ENCODE measurements at places on chromosomes 16 and 17.

GRCh38 chr17:5708344-5708743 lies 124.0 kb upstream of the NLRP1 start:
- no peak for DNase-seq

- DNase-seq = no peak
Observed at GRCh38 chr17:63494300-63494928, 17.6 kb downstream of the ACE start.

DNA sequence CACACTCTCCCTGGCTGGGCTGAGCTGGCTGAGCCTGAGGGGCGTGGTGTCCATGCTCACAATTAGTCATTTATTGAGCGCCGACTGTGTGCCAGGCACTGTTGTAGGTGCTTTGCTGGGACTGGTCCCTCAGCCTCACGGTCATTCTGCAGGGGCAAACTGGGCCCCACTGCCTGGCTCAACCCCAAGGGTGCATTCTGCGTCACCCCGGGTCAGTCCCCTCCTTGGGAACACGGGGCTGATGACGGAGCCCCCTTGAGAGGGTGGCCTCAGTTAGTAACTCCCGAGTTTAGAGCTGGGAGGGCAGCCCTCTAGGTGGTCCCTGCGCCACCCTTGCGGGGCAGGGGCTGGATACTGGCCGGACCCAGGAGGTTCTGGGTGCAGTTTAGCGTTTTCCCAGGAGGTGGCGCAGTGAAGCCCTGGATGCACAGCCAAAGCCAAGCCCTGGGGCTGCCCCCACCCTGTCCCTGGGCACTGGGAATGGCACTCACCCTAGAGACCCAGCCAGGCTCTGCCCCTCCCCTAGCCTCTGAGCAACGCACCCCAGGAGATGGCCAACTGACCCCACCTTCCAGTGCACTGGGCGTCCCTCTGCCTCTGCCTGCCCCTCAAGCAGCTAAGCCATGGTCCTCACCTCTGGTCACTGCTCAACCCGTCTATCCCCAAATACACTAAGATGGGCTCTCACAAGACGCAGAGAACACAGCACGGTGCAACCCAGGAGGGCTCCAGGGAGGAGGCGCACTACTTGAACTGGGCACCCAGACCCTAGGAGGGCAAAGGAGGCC lies 243.2 kb upstream of the GSE1 start:
- DNase-seq = peak; percentile 57

DNA sequence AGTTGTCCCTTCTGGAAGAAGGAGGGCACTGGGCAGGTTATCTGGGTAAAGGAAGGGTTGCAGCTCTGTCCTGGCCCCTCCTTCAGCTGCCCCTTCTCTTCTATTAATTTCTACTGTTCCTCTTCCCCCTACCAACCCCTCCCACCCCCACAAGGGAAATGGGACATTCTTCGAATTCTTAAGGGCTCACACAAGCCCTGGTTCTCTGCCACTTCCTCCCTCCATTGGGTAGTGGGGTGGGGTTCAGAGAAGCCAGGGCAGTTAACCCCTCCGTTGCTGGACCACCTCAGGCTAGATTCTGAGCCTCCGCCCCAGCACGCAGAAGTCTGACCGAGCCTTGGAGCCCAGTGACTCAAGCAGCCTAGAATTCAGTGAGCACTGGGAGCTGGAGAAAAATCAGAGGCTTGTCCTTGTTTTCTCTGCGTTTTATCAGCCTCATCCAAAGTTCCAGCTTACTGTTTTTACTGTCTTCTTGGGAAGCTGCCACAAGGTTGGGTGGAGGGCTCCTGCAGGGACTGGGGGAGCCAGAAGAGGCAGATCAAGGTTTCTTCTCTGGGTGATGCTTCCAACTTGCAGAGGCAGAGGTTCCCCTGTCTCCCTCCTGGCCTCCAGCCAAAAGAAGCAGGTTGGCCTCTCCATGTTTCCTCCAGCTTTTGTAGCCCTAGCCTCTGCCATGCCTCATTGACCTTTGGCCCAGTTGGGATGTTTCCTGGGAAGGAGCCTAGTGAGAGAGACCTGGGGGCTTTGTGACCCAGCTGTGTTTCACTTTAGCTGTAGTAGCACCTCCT lies 10.2 kb downstream of the LASP1 start:
- peak; percentile 55 for DNase-seq

GRCh38 chr17:41231731-41232130 lies 518 bp upstream of the KRTAP9-3 start:
- DNase-seq = no peak

GRCh38 chr17:61238455-61238933 lies 161.1 kb upstream of the TBX2 start:
- no peak for DNase-seq

DNA sequence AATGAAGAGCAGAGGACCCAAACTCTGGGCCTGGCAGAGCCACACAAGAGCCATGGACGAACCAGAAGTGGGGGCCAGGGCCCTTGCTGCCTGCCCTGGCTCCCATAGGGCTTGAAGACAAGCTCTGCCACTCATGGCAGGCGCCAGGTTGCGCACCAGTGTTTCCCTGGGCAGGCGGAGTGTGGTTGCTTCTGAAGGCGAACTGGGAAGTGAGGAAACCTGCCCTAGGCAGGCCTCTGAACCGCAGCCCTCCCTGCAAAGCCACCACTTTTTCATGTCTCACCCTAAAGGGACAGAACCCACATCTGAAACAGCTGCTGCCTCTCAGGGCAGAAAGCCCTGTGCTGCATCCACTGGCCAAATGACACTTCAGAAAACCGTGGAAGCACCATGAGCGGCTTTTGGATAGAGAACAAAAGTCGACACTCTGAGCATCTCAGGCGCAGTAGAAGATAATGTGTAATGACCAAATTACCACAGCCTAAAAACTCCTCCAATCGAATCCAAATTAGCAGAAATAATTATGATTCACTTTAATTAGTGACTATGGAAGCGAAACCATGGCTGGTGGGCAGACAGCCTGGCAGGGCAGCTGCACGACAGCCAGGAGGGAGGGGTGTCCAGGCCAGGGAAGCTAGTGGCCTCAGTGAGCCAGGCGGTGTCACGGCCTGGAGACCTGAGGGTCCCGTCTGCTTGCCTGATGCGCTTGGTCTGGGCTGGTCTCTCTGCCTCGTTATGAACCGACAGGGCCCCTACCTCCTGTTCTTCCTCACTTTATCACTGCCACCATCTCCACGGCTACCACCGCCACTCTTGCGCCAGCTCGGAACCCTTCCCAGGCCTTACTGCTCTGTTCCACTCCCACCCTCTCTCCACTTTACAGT lies 59.1 kb downstream of the PRMT7 start:
- DNase-seq = peak; percentile 51

- peak; percentile 38 for DNase-seq
Observed at GRCh38 chr16:89924297-89924924, 1.3 kb downstream of the TUBB3 start.

DNA sequence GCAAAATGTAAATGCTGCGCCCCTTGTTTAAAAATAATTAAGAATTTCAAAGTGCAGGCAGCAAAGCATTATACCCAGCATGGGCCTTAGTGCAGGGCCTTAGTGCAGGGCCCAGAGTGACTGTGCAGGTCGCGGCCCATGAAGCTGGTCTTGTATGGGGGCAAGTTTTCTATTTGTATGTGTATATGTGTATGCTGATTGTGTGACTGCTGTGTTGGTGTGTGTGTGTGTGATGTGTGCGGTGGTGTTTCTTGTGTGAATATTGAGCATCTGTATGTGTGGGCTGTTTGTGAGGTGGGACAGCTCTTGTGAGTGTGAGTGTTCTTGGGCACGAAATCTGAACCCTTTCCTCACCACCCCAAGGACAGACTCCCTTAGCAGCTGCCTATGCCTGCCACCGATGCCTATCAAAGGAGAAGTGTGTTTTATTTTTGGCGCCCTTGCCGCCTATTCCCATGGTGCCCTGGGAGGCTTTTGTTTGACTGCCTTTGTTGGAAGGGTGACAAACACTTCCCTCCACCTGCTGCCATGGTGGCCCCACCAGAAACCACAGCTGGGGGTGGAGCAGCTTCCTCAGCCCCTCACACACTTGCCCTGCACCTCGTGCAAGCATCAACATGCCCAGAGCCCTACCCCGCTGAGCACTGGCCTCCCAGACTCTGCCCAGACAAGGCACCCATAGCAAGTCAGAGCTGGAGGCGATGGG lies 18.0 kb downstream of the CCR7 start:
- DNase-seq = peak; percentile 84

GRCh38 chr17:39231591-39232551 lies 6.1 kb upstream of the STAC2 start:
- DNase-seq = peak; percentile 72

DNA sequence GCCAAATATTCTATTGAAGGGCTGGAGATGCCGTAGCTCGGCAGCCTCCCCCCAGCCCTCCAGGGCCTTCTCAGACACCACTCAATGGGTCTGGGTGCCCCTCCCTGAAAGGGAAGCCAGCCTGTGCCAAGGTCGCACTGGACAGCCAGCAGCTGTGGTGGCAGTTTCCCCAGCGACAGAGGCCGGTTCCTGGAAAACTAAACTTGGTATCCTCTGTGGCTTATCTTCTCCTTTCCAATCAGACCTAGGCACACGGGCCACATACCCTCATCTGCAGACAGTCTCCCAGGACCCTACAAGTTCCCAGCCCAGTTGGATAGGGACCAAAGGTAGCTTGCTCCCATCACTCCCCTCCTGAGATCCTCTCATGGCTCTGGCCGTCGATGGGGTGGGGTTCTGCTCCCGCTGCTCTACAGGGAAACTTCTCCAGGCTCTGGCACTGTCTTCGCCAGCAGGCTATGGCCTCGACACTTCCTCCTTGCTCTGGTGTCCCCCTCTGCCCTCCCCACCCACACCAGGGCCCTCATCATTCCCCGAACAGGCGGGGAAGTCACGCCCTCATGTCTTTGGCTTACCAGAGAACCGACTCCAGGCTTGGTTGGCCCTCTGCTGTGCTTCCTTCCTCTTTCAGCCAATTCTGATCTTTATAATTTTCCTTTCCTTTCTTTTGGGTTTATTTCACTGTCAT lies 18.3 kb upstream of the IL21R start:
- DNase-seq = no peak

DNA sequence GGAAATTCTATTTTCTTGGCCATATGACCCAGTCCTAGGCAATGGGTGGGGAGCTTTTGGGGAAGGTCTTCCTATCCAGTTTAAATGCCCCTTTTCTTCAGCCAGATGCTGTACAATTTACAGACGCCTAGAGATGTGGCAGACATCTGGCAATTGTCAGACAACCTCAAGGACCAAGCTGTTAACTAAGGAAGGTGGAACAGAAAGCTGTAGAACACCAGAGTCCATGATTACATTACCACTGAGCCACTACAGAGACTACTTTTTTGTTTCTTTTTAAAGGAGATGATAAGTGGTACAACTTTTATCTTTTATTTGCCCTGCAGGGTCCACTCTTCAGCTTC lies 21.1 kb upstream of the CORO6 start:
- DNase-seq = no peak

GRCh38 chr17:39863918-39864746 lies at the start of gene IKZF3:
TSS of gene IKZF3 (minus strand) at chr17:39864312. CDS start at chr17:39864126, 186 bp downstream.
- DNase-seq = peak; percentile 83

DNA sequence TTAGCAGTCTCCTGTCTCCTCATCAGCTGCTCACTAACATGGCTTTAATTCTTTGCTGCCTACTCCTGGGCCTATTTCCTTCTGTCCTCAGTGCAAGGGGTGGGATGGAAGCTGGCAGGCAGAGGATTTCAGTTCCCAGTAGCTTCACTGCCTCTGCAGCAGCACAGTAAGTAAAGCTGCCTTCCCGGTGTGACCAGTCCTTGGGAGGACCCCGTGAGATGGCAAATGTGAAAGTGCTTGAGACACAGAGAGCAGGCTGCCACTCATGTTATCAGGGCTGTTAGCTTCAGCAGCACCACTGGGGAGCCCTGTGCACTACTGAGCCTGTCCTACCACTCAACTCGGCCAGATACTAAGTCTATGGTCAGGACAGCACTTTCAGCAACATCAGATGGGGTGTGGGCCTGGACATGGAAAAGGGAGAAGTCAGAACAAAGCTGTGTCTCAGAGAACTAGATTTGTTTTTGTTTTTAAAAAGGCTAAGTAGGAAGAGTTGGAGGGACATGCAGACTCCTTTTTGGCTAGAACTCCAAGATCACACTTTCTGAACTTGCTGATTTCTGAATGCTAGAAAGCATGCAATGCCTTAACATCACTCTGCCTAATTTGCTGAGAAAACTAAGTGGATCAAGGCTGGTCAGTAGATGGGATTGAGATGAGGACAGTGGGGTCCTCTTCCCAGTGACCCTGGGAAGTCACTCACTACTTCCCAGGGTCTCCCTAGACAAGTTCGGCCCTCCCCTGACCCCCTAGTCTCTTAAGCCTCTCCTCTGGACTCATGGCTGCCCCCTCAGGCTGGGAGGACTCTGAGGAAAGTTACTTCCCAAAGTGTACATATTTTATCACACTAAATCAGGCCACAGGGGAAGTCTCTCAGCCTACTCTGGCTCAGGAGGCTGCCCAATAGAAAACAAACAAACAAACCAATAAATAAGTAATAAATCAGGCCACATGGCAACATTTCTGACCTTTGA lies 1.1 kb downstream of the ACSF2 start:
- DNase-seq = peak; percentile 26

Data from CD4-positive, alpha-beta T cell treated with Interleukin-17A for 4 hours (primary cell).